ENCODE measurements at places on chromosomes 1 and 21.
A peak's percentile ranks its signal among the peaks of the same experiment; 100 is the strongest.

DNA sequence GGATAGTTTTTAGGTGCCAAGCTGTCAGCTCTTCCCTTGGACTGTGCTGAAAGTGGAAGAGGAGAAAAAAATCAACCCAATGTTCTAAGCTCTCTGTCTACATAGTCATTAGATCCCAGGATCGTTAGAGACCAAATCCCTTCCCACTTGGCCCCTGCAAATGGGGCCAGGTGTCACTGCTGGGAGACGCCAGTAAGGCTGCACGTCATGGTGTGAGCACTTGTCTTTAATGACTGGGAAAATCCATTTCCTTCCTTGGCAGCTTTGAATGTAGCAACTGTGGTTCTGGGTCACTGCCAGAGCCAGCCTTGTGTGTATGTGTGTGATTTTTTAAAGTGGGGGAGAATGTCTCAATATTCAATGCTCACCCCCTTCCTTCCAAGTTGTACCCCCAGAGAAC, 59.9 kb downstream of the MAN1C1 start:
- DNase-seq: no peak

GRCh38 chr21:39095681-39096080, 87.6 kb downstream of the PSMG1 start:
- DNase-seq: no peak

DNA sequence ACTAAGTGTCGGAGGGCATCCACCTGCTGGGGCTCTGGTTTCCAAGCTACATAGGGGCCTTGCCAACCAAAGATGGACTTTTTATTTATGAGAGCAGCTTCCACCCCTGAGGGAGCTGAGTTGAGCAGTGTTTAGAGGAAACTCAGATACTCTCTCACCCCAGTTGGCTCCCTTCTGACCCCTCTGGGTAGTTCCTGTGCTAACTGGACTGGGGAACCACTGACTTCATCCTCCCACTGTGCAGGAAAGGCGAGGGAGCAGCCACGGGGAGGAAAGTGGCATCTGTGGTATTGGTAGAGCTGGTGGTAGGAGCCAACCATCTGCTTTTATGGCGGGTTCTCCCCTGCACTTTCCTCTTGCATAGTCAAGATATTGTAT, 70.4 kb downstream of the MPZL1 start:
- no peak for DNase-seq

DNA sequence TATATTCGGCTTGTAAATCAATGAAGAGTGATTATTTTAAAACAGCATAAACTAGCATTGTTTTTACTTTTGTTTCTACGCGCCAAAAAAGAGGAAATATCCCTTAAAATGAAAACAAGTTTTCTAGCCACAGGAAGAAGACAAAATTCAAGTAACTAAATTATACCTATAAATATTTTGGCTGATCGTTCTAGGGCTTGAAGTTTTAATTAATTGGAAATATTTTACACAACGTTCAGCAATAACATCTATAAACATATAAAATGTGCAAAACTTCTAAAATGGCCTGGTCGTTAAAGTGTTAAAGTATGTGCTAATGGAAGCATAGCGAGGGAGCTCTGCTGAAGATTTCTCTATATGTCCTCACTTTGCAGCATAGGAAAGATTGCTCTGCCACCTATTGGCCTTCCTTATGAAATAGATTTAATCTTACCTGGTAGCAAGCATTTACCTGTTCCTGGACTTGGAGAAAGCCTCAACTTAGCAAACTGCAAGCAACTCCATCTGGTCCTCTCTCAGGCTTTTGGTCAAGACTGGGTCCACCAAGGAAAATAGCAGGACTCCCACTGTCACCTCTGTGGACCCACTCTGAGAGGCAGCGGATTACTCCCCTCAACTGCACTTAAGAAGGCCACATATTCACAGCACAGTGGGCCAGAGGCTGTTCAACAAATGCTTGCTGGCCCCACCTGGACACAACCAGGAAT, 351.3 kb upstream of the RUNX1 start:
- peak; percentile 28 for DNase-seq

DNA sequence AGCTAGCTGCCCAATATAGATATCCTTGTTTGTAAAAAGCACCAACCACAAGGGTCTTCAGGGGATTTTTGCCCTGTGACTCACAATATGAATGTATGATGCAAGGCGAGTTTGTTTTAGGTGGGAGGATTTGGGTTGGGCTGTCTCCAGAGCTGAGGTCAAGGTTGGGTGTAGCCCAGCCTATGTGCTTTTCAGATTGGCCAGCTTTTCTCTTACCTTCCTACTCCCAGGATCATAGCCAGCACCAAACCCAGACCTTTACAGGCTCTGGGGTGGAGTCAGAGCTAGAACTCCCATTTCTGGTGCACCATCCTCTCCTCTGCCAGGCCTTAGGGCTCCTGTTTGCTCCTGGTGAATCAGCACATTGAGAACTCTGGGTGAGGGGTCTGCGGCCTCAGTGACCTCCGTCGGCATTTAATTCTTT, 55.6 kb upstream of the GCLM start:
- DNase-seq: no peak

DNA sequence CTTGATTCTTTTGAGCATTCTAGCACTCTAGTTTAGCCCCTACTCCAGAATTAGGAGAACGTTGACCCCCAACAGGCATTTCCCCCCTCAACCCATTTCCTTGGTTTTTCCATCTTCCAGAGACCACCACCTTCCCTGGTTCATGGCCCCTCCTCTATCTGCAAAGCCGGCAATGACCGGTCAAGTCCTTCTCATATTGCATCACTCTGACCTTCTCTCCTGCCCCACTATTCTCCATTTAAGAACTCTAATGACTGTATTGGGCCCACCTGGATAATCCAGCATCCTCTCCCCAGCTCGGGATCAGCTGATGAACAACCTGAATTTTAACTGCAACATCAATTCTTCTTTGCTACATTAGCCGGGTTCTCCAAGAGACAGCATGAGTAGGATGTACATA, 437.4 kb downstream of the NPHP4 start:
- no peak for DNase-seq

GRCh38 chr1:12369258-12369657, 139.4 kb downstream of the VPS13D start:
- no peak for DNase-seq

DNA sequence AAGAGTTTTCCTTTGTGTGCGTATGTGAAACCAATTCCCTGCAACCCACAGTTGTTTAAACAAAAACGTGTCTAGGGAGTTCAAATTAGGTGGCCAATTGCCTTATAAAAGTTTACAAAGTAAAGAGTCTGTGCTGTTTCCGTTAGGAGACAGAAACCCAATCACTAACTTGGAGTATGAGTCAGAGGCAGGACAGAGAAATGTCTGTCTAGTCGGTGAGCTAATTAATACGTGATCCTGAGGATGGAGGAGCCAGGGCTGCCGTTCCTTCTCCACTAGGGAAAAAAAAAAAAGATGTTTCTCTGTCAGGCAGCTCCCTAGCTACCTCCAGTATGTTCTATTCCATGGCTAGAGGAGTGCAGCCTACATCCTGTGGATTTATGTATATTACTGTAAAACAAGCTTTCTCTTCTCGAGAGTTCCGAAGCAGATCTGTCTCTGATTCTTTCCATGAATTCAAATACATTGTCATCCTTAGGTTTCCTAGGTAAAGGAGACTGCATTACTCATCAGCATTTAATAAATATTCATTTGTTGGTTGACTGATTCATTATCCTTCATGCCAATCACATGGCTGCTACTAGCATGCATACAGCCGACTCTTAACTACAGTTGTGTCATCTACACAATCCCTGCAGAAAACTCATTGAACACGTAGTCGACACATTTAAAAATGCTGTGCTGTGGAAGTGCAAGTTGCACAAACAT, 430.6 kb downstream of the KIF26B start:
- DNase-seq: no peak

All from NCI-H1930 (cell line).